ENCODE measurements at places on chromosomes 4 and X.

DNA sequence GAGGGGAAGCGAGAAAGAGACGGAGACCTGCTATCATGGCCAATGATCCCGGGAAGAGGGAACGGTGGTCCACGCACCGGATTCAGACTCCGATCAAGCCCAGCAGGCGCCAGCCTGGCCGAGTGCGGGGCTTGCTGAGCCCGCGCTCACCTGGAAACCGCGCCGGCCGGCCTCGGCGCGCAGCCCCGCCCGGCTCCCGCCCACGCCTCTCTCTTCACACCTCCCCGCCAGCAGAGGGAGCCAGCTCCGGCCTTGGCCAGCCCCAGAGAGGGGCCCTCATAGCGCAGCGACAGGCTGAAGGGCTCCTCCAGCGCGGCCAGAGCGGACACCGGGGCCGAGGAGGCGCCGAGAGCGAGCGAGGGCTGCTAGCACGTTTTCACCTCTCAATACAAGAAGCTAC is 36.8 kb upstream of the SPANXN2 start:
- no peak for DNase-seq

DNA sequence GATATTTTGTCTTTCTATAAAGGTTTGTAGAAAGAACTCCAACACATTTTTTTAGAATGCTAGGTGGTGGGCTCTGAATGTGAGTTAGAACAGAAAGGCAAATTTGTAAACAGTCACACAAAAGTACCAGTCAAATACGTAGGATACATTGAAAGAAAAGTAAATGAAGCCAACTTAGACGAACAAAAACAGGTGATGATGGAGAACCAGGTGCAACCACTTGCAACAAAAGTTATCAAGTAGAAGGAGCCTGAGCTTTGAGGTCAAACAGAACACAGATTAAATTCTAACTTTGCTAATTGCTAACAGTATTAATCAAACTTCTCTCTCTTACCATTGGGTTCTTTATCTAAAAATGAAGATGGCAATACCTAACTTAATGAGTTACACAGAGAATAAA is 62.7 kb upstream of the DAPP1 start:
- peak; percentile 43 for DNase-seq

DNA sequence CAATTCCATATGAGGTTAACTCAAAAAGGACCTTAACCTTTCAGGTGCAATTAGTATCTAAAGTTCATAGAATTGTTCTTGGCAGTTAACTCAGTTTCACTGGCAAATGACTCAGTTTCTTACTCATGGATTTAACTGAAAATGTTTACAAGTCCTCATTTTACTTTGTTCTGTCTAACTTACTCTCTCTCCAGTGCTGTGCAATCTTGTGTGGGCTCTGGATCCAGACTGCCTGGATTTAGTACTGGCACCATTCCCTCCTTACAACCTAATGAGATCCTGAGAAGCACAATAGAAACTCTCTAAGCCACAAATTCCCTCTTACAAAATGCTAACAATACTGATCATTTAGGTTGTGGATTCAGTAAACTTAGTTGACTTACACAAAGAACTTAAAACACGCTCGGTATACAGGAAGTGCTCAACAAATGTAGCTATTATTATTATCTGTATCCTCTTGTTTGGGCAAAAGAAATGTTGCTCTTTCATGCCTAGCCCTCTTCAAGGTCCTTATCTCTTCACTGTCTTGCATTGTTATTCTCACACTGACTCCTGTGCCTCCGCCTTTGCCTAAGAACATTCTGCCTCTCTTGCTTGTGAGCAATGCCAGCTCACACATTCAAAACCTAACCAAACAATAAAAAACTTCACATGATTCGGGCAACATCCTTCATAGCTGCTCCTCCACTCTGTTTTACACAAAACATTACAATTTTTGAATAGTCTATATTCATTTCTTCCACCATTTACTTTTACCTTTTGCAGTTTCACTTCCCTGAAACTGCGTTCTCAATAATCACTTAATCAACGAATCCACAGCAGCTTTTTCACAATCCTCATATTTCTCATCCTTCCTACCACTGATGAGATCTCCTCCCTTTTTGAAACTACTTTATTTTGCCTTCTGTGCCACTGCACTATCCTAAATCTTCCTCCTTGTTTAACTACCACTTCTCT is 91.8 kb downstream of the PDE5A start:
- DNase-seq: no peak

- DNase-seq: no peak
These were observed 97.0 kb upstream of the CCSER1 start for GRCh38 chr4:90030202-90030601.

DNA sequence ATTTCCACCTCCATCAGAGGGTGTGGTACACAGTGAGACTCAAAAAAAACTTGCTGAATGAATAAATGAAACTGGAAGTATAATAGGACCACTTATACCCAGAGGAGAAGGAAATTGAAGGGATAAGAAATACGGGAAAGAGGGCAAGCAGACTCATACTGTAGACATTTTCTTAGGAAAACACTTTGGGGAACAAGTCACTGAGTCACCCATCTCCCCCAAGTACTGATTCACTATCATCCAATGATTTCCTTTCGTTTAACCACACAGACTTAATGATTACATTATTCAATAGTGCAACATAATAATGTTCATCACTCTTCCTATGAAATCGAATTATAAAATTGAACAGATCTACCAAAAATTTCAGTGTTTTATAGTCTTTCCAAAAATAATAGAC is 97.1 kb downstream of the LDB2 start:
- DNase-seq: no peak

- no peak for DNase-seq
These were observed 50.4 kb downstream of the CCDC160 start for GRCh38 chrX:134287346-134287745.

GRCh38 chr4:148810461-148810860 is 368.2 kb upstream of the NR3C2 start:
- no peak for DNase-seq

DNA sequence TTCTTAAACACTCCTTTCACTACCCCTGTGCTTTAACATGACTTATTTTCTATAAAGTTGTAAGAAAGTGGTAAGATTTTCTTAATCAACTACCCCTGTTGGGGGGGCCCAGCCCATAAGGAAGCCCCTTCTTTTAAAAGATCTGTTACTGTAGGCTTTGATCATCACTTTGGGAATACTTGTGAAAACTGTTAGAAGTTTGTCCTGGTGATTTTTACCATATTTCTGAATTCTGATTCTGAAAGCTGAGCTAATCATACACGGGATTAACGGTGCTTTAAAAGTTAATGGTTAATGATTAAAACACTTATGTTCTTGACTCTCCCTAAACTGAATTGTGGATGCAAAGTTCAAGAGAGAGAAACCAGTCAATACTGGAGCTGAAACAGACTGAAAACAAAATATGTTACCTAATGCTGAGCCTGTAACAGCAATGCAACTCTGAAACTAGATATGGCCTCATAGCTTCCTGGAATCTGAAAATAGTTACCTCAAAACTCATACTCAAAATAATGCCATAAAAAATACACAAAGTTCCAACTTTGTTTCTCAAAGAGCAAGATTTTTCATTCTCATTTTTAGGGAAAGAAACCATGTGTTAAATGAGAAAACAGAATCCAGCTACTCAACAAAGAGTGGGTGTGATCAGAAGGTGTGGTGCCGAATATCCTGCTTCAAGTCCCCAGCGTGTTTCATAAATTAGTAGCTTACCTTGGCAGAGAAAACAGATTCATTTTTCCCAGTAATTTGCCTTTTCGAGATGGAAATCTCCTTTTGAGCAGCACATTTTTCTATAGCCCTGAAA is 31.6 kb downstream of the ADH7 start:
- DNase-seq: no peak

DNA sequence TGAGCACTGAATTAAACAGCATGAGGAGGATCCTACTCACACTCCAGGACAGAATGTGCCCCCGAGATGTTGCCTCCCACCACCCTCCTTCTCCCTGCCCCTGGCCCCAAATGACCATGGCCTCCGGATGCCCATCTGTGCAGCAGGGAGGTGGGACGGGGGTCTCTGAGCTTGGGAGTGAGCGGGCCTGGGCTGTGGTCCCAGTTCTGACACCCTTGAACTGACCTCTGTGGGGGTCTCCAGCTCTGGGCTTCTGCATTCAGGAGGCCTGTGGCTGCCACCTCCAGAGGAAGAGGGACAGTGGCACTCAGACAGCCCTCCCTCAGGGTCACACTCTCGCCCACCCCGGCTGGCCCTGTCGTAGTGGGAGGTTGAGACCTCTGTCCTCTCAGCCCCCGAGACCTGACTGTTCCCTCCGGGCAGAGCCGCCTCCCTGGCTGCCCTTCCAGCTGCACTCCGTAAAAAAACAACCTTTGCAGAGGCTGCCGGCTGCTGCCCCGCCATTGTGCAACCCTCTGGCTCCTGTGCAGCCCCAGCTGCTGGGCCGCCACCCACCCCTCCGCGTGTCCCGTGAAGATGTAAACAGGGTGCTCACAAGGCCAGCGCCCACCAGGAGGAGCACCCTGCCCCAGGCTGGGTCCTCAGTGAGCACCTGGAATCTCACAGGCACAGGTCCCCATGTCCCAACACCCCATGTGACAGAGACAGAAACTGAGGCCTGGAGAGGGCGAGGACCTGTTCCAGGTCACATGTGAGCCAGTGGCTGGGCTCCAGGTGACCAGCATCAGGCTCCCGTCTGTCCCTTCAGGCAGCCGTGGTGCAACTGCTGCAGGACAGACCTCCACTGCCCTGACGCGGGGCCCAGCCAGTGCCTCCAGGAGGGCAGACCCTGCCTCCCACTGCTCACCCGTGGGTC is 39.6 kb downstream of the HTRA3 start:
- no peak for DNase-seq

GRCh38 chrX:41720125-41720779 is 3.7 kb upstream of the GPR82 start:
- DNase-seq: no peak

DNA sequence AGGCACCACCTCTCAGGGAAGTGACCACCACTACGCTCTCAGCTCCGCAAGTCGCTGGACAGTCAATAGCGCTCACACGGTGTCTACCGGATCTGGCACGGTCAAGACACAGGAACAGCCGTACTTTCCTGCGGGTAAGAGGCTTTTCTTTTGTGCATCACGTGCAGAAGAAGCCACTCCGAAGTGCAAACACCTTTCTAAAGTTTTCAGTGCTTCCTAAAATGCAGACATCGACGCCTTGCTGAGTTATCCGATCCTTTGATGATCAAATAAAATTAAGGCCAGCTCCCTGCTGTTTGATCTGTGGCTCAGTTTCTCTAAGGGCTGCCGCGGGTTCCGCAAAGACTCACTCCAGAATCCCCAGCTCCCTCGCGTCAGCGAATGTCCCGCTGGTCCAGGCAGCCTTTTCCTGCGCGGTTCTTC is 71.8 kb downstream of the FBXO8 start:
- no peak for DNase-seq

GRCh38 chrX:18545771-18546170 is 120.4 kb downstream of the CDKL5 start:
- DNase-seq: no peak

DNA sequence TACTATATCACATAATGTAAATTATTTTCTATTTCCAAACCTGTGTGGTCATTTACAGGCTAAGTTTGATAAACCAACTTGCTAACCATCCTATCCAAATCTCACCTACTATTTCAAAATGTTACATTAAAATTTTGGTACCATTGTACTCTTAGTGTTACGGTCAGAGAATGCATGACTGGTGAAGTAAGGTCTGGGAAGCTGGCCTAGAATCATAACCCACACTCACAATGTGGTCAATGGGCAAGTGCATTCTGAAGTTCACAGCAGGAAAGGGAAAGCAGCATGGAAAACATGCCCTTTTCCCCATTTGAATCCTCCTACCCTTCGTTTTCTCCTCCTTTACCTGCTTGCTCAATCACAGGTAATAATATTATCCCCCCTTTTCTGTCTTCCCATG is 54.4 kb downstream of the PPP3CA start:
- DNase-seq: no peak

GRCh38 chr4:13647031-13647430 is 19.5 kb upstream of the BOD1L1 start:
- no peak for DNase-seq

- no peak for DNase-seq
These were observed 168.3 kb upstream of the PUDP start for GRCh38 chrX:7316280-7316679.

GRCh38 chrX:70033348-70034051 is 16.2 kb downstream of the AWAT2 start:
- DNase-seq: no peak

GRCh38 chr4:118348886-118349285 is 3.9 kb downstream of the PRSS12 start:
- no peak for DNase-seq

GRCh38 chr4:95086551-95086950 is 328.8 kb downstream of the BMPR1B start:
- no peak for DNase-seq

- DNase-seq: no peak
These were observed 108.9 kb downstream of the DLG3 start for GRCh38 chrX:70553516-70553915.

GRCh38 chrX:133892337-133892736 is 93.1 kb downstream of the GPC3 start:
- DNase-seq: no peak

DNA sequence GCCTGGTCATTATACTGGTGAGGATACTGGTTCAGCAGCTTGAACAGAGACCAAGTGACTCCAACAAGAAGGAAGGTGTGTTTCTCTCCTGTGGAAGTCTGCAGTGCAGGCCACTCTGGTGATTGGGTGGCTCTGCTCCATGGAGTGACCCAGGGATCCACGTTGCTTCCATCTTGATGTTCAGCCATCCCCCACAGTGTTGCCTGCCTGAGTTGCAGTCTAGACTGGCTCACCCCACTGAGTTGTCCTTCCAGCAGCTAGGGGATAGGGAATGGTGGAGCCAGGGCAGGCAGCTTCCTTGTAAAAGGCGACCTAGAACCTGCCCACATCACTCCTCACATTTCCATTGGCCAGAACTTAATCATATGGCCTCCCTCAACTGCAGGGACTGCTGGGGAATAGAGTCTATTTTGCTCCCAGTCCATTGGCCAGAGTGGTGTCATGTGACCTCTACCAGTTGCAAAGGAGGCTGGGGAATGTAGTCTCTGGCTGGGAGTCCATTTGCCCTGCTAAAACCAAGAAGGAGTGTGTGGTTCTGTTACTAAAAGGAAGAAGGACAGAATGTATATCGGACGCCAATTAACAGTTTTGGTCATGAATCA is 8.0 kb downstream of the MAN2B2 start:
- no peak for DNase-seq

DNA sequence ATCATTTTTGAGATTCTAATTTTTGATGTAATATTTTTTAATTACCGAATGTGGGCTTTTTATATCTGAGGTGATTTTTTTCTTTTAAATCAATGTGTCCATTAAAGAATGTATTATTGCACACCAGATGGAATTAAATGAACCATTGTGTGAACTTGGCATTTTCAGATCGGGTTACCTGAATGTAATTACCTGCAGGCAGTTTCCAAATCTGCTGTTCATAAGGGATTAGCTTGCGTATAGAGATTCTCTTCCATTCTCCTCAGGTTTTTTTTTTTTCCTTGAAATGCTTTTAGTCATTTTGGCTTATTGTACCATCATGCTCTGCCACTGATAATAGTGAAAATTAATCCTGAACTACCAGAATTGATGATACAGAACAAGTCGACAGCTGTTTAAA is 511.5 kb upstream of the ATOH1 start:
- peak; percentile 4 for DNase-seq

GRCh38 chrX:68648960-68649359 is 1.5 kb downstream of the STARD8 start:
- DNase-seq: no peak

Measured in DMS79 treated with DMSO at 0.1 percent for 48 hours (cell line).